Naive thymus-derived CD8-positive, alpha-beta T cell (primary cell): ENCODE measurements at places on chromosomes 7 and 10. TPM values are rescaled to one million over a fixed set of nuclear protein-coding genes. Genes with fewer than 3 reads are reported as not detected.

Gene RBM17
- 129 TPM for total RNA-seq

DNA sequence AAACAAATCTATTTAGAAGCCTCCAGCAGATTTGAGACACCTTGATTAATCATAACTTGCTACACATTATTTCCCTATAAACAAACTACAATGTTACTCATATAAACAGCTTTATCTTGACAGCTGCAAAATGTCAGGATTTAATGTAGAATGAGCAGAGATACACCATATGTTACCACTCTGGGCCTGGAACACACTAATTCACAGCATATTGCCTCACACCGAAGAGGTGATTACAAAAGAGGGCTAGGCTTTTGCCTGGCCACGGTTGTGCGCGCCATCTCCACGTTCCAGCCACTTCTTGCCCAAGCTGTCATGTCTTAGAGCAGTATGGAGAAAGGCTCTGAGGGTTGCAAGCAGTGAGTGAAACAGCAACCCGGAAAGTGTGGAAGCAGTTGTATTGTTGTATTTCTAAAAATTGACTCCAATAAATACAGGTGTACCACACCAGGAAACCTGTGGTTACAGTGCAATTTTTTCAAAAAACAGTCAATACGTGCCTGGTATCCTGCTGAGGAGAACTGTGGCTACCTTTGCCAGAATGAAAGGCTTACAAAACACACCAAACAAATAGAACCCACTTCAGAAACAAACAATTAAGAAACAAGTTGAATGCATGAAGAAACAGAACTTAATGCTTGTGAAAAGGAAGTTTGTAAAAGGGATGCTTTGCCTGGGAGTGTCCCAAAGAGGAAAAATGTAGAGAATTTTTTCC lies 498.1 kb downstream of the PLXNA4 start:
- no peak overlapping the region for H3K27ac ChIP-seq
- peaks cover 40% of the 10 kb centered on the region for H3K27me3 ChIP-seq
- H3K4me3 ChIP-seq = no peak overlapping the region
- H3K4me1 ChIP-seq = no peaks in the 10 kb centered on the region
- no peak for DNase-seq

DNA sequence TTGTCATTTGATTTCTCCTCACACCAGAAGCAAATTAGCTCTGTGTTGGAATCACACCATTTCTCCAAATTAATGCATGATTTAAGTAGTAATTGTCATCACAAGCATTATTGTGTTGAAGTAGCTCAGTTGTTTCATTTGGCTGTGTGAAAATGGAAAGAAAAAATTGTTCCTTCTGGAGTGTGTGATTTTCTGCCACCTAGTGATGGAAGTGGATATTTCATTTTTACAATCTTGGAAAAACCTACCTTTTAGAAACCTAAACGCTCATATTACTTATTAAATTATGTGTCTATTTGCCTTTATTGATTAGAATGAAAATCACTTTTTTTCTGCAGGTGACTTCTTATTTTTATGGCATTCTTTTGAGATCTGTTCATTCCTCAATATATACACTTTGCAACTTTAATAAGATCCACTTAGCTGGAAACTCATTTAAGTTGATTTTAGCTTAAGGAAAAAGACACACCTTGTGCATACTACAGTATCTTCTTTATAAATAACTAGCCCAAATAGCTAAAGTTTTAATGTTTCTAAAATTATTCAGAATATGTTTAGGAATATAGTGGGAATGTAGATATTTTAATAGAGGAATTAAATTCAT lies 50.0 kb downstream of the SRI start:
- H3K27ac ChIP-seq = no peak overlapping the region
- H3K4me1 ChIP-seq = no peaks in the 10 kb centered on the region
- no peaks in the 10 kb centered on the region for H3K36me3 ChIP-seq
- no peaks in the 10 kb centered on the region for H3K27me3 ChIP-seq
- no peak overlapping the region for H3K4me3 ChIP-seq
- no peak for DNase-seq

DNA sequence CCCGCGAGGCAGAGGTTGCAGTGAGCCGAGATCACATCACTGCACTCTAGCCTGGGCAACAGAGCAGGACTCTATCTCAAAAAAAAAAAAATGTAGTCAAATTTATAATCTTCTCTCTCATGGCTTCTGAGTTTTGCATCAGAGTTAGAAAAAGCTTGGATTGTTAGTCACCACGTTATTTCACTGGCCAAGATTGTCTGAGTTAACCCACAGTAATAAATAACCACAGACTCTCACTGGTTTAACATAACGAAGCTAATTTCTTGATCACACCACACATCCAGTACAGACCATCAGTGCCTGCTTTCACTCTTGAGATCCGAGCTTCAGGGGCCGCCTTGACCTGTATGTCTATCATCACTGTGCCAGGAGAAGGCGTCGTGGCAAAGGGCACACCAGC lies 116.8 kb upstream of the JCAD start:
- DNase-seq = no peak
- no peaks in the 10 kb centered on the region for H3K36me3 ChIP-seq
- H3K4me1 ChIP-seq = no peaks in the 10 kb centered on the region
